CD4-positive, alpha-beta T cell treated with Interleukin-4 for 4 hours (primary cell): ENCODE measurements at places on chromosomes 2 and 18.

DNA sequence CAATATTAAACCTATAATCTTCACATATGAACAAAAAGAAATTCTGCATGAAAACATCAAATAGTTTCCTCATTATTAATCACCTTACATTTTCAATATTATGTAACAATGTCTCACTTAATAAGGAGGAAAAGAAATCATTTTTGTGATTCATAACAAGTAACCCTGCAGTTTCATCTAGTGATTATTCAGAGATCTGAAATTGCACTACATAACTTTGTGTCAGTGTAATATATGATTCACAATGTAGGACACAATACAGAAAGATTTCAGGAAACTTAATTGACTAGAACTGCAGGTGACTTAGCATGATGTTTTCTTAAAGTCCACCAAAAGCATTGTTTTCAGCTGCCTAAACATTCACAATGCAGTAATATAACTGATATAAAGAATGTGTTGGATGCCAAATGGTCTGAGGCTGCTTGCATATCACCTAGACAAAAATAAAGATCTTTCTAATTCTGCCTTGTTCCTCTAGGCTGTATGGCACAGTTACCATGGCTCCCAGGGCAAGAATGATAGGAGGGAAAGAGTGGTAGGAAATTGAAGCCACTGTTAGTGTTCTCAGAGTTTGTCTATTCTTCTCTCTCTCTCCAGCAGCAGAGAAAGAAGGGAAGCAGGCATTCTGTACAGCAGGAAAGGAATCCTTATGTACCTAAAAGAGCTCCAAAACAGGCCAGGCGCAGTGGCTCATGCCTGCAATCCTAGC is 366.6 kb downstream of the FSIP2 start:
- no peak for DNase-seq

DNA sequence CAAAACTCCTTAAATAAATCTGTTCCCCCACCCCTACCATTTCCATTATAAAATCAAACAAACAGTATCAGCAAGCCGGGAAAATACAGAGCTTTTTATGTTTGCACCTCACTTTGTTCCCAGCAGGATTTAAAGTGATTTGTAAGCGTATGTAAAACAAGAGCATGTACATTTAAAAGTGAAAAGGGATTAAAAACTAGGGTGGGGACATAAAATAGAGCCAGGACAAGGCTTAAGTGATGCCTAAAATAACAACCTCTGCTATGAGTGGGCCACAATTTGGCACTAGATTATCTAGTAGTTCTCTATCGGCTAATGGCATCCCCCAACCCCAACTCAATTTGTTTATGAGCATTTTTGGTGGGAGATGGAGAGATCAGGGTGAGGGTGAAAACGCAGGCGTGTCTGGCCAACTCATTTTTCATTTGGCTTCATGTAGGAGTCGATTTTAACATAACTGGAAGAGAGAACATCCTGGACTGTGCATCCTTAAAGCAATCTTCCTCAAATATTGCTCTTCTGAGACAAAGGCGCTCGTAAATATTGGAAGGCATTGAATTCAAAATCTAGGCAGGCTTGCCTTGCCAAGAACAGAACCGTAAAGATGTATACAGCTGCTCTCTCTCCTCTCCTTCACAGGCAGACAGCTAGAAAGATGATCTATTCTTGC is 34.5 kb upstream of the TSPYL6 start:
- DNase-seq = no peak

DNA sequence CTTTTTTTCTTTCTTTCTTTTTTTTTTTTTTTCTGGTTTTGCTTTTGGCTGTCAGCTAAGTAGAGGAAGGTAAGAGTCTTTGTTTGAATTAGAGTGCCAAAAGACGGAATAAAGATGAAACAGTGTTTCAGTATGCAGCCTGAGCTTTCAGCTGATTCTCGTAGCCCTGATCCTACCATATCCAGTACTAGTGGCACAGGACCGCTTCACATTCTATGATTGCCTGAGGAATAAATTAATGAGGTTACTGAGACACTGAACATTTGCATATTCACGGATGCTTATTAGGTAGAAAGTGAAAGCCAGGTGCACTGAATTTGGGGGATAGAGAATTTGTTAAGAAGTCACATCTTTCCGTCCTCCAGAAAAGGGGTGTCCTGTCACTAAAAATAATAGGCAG is 421.5 kb upstream of the POU3F3 start:
- DNase-seq = no peak

DNA sequence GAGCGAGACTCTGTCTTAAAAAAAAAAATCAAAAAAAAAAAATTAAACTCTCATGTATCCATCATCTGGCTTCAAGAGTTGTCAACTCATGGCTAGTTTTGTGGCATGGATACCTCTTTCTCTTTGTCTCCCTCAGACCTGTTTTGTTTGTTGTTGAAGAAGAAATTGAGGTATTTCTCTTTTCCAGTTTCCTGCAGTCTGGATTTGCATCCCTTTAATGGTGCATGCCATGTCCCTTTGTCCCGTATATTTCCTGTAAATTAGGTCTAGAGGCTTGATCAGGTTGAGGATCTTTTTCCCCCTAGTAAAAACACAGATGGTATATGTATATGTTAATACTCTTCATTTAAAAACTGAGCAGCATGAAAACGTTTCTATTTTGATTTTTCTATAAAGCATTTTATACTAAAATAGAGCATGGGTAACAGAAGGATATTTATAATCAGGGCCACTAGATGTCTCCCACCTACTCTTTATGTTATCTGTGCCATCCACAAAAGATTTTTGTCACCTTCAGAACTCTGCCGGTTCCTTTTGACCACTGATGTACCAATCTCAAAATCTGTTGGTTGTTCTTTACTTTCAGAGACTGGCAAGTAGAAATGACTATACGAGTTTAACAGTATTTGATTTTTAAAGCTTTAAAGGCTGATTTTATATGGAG is 80.1 kb downstream of the GALNT1 start:
- DNase-seq = no peak

GRCh38 chr18:24460388-24460787 is at the start of gene HRH4:
Gene HRH4 (plus strand): TSS chr18:24460637. CDS start chr18:24460729, 92 bp downstream.
- peak; percentile 6 for DNase-seq

- no peak for DNase-seq
These were observed 1.0 kb downstream of the CNNM3 start for GRCh38 chr2:96816836-96817702.

GRCh38 chr2:200658278-200658864 is 72.6 kb downstream of the AOX1 start:
- no peak for DNase-seq

- no peak for DNase-seq
These were observed 253.1 kb upstream of the NXPH2 start for GRCh38 chr2:139033300-139033699.

- no peak for DNase-seq
These were observed 200.6 kb upstream of the RBMS1 start for GRCh38 chr2:160694221-160694620.

DNA sequence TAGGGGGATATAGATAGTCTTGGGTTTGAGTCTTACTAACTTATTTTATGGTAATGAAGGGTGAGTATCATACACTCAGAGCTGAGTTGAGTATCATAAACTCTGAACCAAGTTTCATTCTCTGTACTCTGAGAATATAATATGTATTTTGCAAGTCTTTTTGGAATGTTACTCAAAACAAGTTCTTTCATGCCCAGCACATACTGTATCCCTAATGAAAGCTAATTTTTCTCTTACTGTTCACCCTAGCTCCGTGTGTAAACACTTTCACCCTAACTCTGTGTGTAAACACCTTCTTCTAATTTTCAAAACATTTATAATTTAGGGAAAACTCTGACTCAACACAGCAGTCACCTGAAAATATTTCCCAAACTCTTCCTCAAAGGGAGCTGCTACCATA is 29.7 kb upstream of the CHST9 start:
- no peak for DNase-seq

DNA sequence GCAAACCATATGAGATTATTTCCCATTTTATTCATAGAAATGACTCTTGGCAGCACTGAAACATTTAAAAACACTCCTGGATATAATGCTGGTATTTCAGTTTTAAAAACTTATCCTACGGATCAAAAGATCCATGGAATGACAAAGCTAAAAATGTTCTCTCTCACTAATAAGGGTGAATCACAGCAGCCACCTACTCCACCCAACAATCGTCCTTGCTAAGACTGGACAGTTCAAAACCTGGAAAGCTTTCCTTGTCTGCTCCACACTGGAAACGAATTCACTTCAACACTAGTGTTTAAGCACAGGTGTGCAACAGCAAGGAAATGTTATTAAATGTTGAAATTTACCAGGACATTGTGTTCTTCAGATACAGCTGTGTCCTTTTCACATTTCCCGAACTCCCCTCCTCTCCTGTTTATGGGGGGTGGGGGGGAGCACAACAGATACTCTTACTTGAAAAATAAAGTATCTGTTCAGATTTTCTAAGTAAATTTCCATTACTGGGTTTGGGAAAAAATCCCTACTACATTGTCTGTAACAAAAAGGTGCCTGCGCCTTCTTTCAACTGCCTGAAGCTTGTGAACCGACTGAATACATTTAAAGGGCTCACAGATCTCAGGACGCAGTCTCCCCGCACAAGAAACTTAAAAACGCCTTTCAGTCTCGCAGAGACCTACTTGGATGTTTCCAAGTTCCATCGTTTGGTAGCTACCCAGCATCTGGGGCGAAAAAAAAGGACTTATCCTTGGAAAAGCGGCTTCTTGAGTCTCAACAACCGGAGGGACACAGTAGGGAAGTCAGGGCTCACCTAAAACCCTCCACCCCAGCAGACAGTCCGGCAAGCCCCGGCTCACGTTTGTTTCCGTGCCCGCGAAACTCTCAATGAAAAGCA is 1.3 kb downstream of the YWHAQ start:
- DNase-seq = peak; percentile 38

DNA sequence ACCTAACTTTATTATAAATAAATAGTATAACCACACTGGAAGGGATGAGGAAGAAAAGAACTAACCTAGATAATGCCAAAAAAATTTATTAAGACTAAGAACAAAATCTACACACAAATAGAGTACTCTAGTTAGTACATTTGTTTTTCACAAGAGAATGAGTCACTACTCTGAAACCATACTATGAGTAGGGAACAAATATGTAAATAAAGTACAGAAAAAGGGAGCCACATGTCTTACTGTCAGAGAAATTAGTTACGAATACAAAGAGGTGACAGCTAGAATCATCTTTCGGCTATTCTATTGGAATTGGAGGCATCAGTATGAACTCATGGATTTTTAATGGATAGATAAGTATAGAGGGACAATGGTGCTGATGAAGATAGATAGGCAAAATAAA is 150.5 kb downstream of the COPS8 start:
- no peak for DNase-seq

DNA sequence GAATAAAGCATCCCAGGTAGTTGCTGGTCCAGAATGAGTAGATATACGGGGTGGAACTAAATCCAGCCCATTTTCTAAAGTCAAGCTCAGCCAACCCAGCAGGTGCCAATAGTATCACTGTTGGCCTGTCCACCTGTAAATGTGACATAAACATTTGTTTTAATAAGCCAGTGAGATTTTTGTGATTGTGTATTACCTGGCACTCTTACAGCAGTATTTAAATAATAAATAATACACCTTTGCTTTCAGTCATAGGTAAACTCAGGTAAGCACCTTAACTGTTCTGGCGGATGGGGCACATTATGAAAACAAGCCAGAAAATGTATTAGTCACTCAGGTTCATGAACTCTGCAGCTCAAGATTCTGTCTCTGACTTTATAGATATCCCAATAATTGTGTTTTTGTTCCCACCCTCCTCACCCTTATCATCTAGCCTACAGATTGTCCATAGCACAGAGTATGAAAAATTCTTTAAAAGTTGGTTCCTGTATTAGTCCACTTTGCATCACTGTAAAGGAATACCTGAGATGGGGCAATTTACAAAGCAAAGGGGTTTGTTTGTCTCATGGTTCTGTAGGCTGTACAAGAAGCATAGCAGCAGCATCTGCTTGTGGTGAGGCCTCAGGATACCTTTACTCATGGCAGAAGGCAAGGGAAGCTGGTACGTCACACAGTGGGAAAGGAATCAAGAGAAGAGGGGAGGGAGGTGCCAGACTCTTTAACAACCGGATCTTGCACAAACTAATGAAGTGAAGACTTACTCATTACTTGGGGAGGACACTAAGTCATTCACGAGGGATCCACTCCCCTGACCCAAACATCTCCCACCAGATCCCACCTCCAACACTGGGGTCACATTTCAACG is 73.0 kb upstream of the CYRIA start:
- no peak for DNase-seq

DNA sequence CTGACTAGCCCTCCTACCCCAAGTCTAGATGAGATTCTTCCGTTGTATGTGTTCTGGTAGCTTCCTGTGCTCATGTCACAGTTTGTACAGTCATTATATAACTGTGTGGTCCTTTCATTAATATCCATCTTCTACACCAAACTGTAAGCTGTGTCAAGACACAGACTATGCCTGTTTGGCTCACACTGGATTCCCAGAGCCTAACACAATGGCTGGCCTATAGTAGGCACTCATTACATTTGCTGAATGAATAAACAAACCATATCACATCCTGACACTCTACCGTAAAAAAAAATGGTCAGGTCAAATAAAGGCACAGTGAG is 72.6 kb downstream of the ANKRD44 start:
- no peak for DNase-seq

GRCh38 chr18:63528863-63529492 is 13.2 kb upstream of the SERPINB12 start:
- no peak for DNase-seq

DNA sequence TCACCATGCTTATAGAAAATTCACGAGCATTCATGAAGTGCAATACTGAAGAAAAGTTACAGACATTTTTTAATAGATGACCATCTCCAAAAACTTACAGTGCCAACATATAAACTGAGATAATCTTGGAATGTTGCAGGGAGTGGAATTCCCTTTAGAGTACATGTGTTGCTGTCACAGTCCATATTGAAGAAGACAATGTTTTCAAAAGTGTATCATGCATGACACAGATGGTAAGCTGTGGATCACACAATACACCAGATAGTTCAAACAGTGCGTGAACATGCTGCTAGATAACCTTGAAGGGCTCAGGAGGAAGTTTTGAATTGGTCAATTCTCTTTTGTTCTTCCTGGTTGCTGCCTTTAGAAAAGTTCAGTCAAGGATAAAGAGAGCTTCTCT is 1644.3 kb upstream of the NXPH2 start:
- no peak for DNase-seq

- DNase-seq = no peak
These were observed 17.3 kb downstream of the CDH20 start for GRCh38 chr18:61350578-61350977.

- DNase-seq = no peak
These were observed 2.1 kb downstream of the ZNF532 start for GRCh38 chr18:58866773-58867150.

DNA sequence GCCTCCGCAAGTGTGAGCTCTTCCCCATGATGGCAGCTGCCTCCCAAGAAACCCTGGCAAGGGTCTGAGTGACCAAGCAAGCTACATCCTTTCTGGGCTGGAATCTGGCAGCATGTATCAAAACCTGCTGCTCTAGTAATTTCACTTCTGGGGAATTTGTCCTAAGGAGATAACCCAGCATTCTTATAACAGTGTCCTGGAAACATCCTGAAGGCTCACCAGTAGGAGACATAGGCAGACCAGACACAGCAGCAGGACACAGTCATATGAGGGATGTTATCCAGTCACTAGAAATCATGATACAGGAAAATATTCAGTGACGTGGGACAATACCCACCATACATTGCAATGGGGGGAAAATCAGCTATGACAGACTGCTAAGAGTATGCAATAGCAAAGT is 64.5 kb downstream of the CRACDL start:
- no peak for DNase-seq

GRCh38 chr2:215002500-215002899 is 135.9 kb downstream of the ABCA12 start:
- peak; percentile 6 for DNase-seq

- DNase-seq = no peak
These were observed 246.0 kb downstream of the WDR7 start for GRCh38 chr18:56897122-56897521.
